Heart left ventricle (tissue), 16 donors: ENCODE measurements at places on chromosomes 16 and 17. TPM values are rescaled to one million over a fixed set of nuclear protein-coding genes. Genes with fewer than 3 reads are reported as not detected.
A peak's percentile ranks its signal among the peaks of the same experiment; 100 is the strongest.

DNA sequence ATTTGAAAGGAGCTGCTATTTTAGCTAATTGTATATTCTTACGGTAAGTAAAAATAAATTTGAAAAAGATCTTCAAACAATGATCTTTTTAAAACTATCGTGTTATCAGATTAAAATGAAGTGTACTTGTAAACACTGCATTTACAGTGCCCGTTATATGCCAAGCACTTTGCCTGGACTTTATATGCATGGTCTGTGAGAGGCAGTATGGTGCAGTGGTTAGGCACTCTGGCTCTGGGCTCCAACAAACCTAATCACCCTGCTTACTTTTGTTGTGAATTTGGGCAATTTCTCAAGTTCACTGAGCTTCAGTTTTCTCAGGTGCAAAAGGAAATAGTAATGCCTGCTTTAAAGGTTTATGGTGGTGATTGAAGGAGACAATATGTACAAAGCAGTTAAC, 1.4 kb downstream of the PMP22 start:
- H3K36me3 ChIP-seq: peaks cover 12% of the 10 kb centered on the region
- DNase-seq: no peak

DNA sequence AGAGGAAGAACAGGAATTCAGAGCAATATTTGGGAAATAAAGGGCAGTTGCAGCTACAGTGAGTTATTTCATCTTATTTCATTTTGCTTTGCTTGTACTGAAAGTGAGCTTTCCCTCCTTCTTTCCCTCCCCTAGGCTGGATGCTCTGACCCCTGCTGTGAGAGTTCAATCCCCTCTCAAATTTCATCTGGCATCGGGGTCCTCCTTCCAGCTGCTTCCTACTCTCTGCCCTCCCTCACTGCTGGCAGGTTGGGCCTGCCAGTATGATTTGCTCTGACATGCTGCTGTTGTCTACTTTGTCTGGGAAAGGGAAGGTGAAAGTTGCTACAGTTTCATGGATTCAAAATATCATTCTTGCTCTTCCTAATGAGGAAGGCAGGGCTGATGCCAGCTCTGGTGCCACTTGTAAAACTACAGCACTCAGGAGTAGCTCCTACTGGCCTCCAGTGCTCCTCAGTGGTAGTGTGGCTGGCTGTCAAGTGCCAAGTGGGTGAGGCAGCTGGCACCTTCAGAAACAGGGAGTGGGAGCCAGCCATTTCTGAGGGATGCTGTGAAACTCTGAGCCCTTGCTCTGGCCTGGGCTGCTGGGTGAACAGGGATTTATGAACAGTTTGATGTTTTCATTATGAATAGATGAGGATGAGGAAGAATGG, 408.6 kb downstream of the HAPSTR1 start:
- no peaks in the 10 kb centered on the region for H3K27me3 ChIP-seq
- H3K4me1 ChIP-seq: no peaks in the 10 kb centered on the region
- DNase-seq: no peak
- H3K27ac ChIP-seq: no peak overlapping the region
- H3K36me3 ChIP-seq: no peaks in the 10 kb centered on the region

GRCh38 chr17:79837888-79838521, 1.2 kb downstream of the CBX4 start:
- DNase-seq: peak; percentile 66
- peak overlapping the region; percentile 81 for H3K4me3 ChIP-seq
- H3K27ac ChIP-seq: peak overlapping the region; percentile 94
- H3K27me3 ChIP-seq: peaks cover 24% of the 10 kb centered on the region

- H3K4me3 ChIP-seq: no peak overlapping the region
- no peaks in the 10 kb centered on the region for H3K27me3 ChIP-seq
- no peaks in the 10 kb centered on the region for H3K4me1 ChIP-seq
- no peaks in the 10 kb centered on the region for H3K36me3 ChIP-seq
- no peak overlapping the region for H3K27ac ChIP-seq
Measured at GRCh38 chr17:3795390-3796102, 5.4 kb downstream of the ITGAE start.

GRCh38 chr17:80904036-80904753, 87.4 kb upstream of the CHMP6 start:
- H3K4me1 ChIP-seq: no peaks in the 10 kb centered on the region
- H3K27ac ChIP-seq: no peak overlapping the region
- H3K36me3 ChIP-seq: peaks cover 56% of the 10 kb centered on the region
- H3K27me3 ChIP-seq: no peaks in the 10 kb centered on the region
- peak; percentile 9 for DNase-seq

NOS2 gene
- total RNA-seq: 0.13 TPM

OR3A2 gene
- not detected for total RNA-seq

OR1F1 gene
- not detected for total RNA-seq
